ENCODE measurements at places on chromosomes 2 and 18.

GRCh38 chr2:30268296-30268871, 37.0 kb downstream of the LBH start:
- DNase-seq, result no peak

DNA sequence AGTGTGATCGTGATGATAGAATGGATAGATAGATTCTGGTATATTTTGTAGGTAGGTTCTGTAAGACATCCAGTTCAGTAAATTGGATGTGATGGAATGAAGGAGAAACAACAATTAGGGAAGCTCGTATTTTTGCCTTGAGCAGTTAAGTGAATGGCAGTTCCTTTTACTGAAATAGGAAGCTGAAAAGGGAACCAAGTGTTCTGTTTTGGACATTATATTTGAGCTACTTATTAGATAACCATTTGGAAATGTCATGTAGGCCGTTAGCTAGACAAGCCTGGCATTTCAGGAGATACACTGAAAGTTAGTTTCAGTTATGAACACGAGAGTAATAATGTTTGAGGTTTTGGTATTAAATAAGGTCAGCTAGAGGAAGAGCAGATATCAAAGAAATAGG, 41.5 kb downstream of the MARCHF7 start:
- DNase-seq, result peak; percentile 70

- DNase-seq, result no peak
Measured at GRCh38 chr2:239119346-239120126, 271.7 kb downstream of the TWIST2 start.

DNA sequence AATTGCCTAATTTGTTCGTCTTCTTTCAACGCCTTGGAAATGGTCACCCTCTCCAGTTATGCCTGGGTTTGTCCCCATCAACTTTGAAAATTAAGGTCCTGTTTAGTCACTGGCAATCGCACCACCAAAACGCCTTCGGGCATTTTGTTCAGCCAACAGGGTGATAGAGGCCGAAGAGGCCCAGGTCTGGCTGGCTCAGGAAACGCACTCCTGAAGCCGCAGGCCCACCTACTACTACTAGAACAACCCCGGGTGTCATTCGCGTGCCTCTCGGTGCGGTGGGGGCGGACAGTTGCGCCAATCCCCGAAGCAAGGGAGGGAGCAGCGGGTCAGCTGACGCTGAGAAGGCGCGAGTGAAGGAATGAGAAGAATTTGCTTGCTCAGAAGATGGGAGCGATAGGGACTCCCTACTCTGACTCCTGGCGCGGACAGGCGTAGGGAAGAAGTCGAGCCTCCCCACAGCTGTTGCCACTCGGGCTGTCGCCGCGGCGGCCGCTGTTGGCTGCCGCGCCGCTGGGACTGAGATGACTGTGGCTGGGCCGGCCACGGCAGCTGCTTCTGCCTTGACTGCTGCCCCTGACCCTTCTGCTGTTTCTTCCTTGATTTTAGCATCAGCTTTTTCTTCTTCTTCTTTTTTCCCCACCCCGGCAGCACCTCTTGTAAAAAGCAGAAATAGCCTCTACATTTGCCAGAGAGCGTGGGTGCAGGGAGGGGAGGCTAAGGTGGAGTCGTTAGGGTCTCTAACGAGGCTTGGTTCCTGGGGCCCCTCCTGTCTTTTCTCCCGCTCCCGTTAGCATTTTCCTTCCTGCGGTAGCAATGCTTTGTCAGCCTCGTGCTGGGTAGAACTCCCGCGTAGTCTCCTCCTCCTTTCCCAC, 387.6 kb downstream of the FIGN start:
- DNase-seq, result peak; percentile 20

- no peak for DNase-seq
Measured at GRCh38 chr2:138395565-138396306, 105.8 kb upstream of the SPOPL start.

DNA sequence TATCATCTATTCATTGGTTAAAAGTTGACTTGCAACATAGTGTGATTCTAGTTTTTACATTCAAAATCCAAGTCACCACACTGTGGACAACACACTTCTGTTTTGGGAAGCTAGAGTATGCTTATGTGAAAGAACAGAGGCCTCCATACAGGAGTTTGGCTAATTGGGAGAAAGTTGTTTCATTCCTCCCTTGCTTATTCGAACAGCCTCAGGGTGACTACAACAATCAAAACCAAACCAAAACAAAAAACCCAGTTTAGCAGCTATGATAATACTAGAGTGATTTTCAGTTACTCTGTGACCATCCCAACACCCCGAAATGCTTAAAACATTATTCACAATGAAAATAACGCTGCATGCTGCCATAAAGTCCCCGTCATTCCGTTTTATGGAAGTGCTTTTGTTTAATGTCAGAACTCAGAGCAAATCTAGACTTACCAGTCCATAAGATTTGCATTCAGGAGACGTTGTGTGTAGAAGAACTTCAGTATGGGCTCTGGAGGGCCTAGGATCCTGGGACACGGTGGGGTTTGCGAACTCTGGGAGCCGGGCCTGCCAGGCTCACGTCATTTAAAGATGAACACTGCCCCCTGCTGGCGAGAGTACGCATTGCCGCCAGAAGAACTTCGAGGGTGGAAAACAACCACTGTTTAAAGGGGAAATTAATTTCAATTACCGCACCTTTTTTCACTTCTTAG, 111.4 kb downstream of the FTCDNL1 start:
- peak; percentile 94 for DNase-seq

DNA sequence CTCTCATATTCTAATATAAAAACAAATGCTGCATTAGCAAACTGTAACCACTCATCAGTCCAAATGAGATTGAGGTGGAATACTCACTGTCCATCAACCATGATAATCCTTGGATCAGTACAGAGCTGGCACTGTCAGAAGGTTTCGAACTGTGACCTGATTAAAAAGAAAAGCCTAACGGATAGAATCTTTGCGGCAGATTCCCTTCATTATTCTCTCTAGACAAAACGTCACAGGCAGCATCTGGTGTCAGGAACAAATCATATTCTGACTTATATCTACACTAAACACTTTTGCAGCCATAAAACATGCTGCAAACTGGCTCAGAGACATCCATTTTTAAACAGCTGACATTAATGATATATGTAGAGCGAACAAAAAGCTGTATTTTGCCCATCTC, 677.7 kb upstream of the NXPH2 start:
- no peak for DNase-seq

- no peak for DNase-seq
Measured at GRCh38 chr2:136242687-136243277, 124.8 kb upstream of the CXCR4 start.

DNA sequence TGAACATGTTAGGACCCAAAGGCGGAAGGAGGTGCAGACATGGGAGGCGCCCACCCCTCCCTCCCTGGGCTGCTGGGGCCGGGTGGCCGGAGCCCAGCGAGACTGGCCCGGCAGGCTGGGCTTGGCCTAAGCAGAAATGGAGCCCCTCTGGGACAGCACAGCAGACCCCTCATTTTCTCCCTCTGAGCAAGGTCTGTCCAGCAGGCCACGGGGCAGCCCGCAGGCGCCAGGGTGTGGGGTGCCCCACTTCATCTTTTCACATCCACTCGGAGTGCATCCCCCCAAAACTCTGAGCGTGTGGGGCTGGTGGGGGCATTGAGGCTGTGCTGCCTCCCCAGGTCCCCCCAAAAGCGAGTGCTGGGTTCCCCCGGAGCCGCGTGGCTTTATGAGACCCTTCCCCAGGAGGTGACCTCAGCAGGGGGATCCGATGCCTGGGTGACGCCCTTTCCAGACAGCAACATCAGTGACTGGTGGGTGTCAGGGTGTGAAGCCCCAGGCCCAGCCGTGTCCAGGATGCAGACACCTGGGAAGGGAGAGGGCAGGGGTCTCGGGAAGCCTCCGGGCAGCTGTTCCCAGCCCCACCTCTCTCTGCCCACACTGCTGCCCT, 36.7 kb upstream of the GPC1 start:
- DNase-seq, result no peak

- DNase-seq, result peak; percentile 70
Measured at GRCh38 chr2:218259099-218259961, 1.5 kb upstream of the GPBAR1 start.

GRCh38 chr2:16744521-16744920, 78.9 kb upstream of the CYRIA start:
- no peak for DNase-seq

DNA sequence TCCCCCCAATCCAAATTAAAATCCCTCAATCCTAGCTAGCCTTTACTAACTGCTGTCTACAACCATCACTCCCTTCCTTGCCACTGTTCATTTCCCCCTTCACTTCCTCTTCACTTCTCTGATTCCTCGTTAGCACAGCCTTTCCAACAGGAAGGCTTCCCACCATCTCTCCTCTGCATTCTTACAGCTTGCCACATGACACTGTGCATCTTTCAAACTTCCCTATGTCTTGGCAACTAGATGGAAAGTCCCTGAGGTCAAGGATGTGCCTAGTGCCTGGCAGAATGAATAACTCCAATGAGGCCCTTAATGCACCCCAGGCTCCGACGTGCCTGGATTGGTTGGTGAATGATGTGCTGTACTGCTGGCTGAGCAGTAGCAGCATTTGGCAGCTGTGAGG, 15.2 kb downstream of the SAP130 start:
- peak; percentile 9 for DNase-seq

DNA sequence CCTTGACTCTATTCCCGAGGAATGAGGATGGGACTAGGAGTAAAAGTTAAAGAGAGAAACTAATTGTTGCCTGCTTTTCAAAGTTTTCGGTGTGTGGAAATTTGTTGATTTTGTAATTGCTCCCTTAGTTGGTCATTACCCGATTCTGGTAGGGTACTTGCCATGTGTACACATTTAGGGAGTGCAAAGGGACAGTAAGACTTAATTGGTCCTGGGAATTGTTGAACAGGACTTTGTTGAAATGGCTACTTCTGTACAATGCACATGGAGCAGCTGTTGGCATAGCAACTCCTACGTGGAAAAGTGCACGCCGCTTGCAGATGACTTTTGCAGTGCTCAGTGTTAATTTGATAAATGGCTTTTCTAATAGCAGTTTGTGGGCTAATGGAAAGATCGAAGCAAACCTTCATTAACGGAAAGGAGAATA, 22.9 kb downstream of the EPAS1 start:
- peak; percentile 24 for DNase-seq

- DNase-seq, result no peak
Measured at GRCh38 chr2:130832296-130832940, 4.3 kb upstream of the ARHGEF4 start.

DNA sequence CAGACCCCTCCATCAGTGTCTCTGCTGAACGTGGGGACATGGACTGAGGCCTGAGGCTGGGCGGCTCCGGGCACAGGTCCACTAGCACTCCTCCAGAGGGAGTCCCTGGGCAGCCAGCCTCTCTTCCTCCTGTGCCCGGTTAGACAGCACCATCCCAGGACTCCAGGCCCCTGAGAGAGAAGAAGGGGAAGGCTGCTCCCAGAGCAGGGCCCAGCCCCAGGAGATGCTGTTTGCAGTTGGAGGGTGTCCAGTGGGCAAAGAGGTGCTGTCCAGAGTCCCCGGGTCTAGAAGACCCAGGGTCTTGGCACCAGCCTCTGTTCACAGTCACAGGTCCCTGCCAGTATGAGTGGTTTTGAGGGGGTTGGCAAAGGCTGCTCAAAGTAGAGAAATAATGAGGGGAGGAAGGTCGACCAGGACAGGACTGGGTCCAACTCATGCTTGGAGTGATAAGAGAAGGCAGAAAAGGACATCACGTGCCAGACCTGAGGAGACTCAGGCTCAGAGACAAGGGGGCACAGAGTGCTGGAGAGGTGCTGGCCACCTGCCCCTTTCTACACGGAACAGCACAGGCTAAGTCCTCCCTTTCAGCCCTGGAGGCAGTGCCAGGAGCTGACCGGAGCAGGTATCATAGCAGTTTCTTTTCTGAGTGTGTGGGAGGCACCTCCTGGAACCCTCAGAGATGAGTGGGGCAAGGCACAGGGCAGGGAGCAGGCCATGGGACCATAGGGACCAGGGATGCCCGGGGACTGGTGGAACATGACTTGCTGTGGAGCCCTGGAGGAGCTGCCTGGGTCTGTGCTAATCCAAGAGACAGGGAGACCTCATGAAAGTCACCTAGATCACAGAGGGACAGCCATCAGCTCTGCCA, 21.1 kb downstream of the CRACDL start:
- DNase-seq, result no peak

- no peak for DNase-seq
Measured at GRCh38 chr18:78154444-78154843, 825.2 kb upstream of the SALL3 start.

DNA sequence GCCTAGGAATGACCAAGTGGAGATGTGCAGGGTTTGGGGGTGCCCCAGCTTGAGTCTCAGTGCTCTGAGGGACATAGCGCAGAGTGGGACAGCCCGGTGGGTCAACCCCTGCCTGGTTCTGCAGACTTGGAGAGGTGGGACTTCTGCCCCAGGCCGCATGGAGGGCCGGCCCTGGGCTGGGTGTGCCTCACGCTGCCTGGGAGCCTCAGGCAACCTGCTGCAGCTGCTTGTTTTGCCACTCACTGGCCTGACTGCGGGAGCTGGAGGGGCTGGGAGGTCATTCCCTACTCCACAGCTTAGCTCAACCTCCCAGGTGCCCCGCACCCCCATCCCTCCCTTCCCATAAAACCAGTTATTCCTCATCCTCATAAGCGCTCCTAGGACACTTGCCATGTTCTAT, 33.1 kb downstream of the ODC1 start:
- no peak for DNase-seq

DNA sequence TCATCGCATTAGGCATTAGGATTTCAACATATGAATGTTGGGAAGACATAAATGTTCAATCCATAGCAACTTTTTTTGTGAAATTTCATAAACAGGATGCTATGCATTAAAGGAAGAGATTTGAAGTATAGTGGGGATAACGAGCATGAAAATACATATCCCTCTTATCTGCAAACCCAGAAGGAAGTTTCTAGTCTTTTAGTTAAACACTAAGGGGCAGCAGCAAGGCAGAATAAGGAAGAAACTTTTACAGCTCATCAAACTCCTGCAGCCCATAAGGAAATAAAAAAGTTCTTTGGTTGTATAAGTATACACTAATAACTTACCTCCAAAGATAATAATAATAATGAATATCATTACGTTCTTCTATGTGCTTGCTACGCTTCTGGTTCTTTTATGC, 81.5 kb downstream of the CD226 start:
- no peak for DNase-seq

GRCh38 chr2:120344976-120345581, 857 bp upstream of the INHBB start:
- no peak for DNase-seq

GRCh38 chr2:120572226-120572625, 163.4 kb upstream of the GLI2 start:
- no peak for DNase-seq

DNA sequence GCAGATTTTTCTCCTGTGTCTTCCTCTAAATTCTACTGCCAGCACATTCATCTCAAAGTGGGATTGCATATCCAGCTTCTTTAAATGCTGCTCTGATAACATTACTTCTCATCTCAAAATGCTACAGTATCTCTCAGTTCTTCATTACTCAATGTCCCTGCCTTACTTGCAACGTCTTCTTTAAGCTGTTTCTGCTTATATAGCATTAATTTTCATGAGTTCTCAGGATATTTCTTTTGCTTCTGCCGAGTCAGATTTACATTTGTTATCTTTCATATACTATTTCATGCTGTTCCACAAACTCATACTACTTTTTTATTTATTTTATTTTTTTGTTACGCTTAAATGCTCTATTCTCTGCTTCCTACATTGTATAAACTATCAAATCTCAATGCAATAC, 1223.5 kb upstream of the FAM98A start:
- no peak for DNase-seq

- DNase-seq, result peak; percentile 20
Measured at GRCh38 chr2:158969715-158970240, 1.3 kb downstream of the TANC1 start.
